Fibroblast of mammary gland (primary cell): ENCODE measurements at places on chromosomes 13 and 19.

- peak; percentile 85 for DNase-seq
These were observed at the start of gene MAB21L1 for GRCh38 chr13:35475960-35476943. MAB21L1 (minus strand) TSS chr13:35476689; CDS start chr13:35476138, 551 bp downstream.

DNA sequence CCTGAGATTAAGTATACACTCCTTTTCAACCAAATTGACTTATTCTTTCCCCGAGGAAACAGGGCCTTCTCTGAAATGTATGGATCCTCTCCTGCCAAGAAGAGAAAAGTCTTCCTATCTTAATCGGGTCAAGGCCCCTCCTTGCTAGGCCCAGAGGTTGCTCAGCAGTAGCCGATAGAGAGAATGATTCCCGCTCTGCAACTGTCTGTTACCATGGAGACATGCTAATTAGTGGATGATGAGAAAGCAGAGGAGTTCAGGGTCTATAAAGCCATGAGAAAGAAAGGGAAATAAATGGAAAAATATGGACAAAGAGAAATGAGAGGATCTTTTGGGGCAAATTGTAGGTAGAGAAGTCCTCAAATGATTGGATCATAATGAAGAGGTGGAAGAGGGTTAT is 103.5 kb downstream of the POU4F1 start:
- no peak for DNase-seq

GRCh38 chr19:56732976-56733375 is 61.4 kb upstream of the ZNF835 start:
- DNase-seq: no peak

- no peak for DNase-seq
These were observed 41.4 kb downstream of the COL4A2 start for GRCh38 chr13:110348309-110349105.

DNA sequence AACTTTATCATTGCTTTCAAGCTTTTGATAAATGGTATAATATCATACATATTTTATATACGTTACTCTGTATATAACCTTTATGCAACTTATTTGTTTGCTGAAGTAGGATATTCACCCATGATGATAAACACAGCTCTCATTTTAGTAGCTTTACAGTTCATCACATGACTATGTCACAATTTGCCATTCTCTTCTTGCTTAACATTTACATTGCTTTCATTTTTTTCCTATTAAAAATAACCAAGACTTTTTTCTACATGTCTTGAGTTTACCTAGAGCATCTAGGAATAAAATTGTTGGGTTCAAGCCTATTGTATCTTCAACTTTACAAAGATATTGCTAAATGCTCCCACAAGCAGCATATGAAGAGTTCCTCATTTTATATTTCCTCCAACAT is 54.0 kb downstream of the KCNRG start:
- peak; percentile 49 for DNase-seq

- DNase-seq: no peak
These were observed 416.4 kb downstream of the TSHZ3 start for GRCh38 chr19:30932854-30933253.

GRCh38 chr13:103883164-103883563 is 816.9 kb upstream of the SLC10A2 start:
- DNase-seq: peak; percentile 87

DNA sequence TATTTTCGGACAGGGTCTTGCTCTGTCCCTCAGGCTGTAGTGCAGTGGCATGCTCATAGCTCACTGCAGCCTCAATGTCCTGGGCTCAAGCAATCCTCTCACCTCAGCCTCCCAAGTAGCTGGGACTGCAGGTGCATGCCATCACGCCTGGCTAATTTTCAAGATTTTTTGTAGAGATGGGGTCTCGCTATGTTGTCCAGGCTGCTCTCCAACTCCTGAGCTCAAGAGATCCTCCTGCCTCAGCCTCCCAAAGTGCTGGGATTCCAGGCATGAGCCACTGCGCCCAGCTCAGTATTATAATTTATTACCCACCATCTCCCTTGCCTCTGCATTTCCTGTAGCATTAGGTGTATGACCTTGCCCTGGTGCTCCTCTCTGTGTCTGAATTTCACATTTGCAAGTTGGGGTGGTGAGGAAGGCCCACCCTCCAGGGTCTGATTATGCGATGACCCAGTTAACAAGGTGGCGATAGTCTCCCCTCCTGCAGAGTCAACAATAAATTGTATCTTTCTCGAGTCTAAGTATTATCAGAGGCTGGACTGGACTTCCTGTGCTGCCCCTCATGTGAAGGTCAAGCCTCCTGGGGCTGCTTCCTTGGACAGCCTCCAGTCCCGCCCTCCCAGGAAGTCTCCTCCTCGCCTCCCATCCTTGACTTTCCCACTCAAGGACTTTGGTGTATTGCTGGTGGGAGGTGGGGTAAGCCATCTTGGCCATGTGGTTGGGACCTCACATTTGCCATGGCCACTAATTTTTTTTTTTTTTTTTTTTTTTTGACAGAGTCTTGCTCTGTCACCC is 1.5 kb upstream of the TUBB4A start:
- DNase-seq: no peak

GRCh38 chr13:33286128-33286527 is 573 bp upstream of the STARD13 start:
- peak; percentile 42 for DNase-seq

GRCh38 chr13:114077099-114077932 is 55.1 kb downstream of the RASA3 start:
- no peak for DNase-seq

- no peak for DNase-seq
These were observed 7.9 kb upstream of the SIGLEC9 start for GRCh38 chr19:51116736-51117286.

DNA sequence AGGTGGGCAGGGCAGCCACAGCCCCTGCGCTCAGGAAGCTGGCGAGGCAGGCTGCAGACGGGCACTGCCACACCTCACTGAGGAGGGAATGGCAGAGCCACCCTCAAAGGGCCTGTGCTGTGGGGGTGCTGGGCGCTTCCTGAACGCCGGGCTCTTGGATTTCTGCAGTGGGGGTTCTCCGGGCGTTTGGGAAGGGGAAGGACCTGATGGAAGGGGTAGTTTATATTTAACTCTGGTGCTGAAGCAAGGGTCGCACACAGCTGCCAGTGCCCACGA is 10.5 kb downstream of the GNA11 start:
- no peak for DNase-seq

- no peak for DNase-seq
These were observed 14.9 kb upstream of the PVR start for GRCh38 chr19:44628793-44629192.

DNA sequence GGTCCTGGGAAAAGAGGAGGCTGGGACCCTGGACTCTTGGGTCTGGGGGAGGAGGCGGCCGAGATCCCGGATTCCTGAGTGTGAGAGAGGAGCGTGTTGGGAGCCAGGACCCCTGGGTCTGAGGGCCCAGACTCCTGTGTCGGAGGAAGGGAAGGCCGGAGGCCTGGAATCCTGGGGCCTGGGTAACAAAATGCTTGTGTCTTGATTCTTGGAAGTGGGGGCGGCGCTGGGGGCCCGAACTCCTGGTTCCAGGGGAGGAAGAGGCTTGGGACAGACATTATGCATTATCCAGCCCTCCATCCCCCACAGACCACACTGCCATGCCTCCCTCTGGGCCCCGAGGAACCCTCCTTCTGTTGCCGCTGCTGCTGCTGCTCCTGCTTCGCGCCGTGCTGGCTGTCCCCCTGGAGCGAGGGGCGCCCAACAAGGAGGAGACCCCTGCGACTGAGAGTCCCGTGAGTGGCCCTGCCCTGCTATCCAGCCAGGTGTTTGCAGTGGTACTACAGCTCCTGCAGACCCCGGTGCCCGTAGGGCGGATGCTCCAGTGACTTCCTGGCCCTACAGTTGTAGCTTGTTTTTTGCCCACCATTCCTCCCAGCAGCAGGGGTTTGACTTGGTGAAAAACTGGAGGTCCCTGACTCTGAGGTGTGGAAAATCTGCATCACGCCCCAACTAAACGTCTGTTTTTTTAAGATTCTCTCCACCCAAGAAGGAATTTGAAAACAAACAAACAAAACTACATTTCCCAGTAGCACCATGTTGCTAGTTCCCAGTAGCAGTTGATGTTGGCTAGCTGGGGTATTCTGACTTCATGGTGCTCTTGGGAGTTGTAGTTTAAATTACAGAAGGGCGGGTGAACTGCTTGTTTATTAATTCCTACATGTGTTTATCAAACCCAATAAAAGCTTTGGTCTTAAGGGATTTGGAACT is 630 bp downstream of the NUCB1 start:
- peak; percentile 60 for DNase-seq
